ENCODE measurements at places on chromosomes 16 and 17.

DNA sequence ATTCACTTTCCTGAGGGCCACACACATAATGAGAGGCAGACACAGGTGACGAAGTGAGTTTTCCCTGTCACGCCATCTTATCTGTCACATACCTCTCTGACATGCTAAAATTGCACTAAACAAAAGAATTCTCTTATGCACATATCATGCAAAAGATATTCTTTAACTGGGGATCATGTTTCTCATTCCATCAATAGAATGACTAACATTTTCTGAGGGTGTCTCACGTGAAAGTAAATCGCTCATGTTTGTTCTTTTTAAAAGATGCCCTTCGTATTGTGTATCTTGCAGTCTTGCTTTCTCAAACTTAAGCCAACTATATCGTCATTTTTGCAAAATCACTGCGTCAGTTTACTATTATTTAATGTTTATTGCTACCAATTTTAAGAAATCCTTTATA, 306.4 kb downstream of the WWOX start:
- DNase-seq = no peak

DNA sequence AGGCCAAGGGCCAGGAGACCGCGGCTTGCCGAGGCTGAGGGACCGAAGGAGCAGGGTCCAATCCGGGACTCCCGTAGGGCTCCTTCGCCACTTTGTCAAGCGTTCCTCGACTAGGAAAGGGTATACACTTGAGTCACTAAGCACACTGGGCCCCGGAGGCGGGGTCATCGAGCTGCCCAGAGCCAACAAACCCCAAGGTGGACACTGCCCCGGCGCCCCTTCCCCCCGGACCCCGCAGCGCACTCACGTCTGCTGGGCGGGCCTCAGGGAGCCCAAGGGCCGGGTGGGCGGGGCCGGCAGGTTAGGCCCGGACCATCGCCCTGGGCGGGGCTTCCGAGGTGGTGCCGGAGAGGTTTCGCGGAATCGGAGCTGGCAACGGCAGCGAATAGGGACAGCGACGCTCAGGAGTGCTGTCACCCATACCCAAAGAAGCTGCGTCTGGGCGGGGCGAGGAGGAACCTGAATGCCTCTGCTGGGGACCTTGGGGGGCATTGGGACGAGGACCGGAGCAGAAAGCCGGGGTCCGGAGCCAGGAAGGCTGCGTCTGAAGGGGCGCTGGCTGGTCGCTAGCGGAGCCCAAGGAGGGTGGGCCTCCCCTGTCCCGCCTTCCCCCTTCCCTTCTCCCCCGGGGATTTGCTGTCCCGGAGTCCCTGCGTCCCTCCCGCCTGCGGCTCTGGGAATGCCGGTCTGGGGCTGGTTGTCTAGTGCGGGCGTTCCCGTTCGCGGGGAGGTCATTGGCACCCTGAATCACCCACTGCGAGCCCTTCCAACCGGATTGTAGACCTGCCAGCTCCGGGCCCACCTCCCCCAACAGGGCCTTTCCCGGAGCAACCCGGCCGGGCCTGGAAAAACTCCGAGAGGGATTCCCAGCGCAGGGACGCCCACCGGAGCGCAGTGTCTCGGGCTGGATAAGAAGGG, 118.2 kb upstream of the SMURF2 start:
- peak; percentile 21 for DNase-seq

DNA sequence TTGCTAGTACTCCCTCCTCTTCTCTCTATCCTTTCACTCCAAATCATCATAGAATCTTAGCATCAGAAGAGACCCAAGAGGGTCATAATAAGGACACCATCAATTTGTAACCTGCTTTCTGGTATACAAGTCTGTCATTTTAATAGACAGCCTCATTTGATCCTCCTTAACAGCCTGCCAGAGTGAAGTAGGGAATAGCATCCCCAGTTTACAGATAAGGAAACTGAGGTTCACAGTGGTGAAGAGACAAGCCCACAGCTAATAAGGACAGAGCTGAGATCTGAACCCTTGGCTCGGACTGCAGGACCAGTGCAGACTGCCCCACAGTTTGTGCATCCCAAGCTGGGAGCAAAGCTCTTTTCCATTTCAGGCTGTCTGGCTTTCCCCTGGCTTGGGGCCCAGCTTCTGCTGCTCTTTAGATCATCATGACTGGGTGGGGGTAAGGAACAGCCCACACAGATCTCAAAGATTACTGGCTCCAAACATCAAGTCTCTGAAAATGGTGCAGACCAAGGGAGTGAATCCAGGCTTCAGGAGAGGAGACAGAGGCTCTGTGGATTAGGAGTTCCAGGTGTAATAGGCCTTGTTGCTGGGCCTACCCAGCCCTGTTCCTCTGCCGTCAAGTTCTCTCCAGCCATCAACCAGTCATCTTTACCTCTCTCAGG, 10.3 kb upstream of the IGFBP4 start:
- no peak for DNase-seq

DNA sequence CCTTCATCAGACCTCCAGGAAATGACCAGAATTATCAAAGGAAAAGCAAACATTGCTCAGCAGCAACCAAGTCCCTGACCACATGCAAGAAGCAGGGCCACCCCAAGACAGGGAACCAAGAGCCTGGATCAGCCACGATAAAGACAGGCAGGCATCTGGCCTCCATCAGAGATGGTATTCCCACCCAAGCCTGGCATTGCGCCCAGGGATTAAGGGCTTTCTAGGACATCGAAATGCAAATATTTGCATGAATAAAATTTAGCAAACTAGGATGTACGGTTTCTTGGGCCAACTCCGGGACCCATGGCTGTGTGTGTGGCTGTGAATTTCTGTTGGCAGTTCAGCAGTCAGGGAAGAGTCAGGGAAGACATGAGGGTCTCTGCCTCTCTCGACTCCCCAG, 241.4 kb upstream of the DYNLRB2 start:
- no peak for DNase-seq

DNA sequence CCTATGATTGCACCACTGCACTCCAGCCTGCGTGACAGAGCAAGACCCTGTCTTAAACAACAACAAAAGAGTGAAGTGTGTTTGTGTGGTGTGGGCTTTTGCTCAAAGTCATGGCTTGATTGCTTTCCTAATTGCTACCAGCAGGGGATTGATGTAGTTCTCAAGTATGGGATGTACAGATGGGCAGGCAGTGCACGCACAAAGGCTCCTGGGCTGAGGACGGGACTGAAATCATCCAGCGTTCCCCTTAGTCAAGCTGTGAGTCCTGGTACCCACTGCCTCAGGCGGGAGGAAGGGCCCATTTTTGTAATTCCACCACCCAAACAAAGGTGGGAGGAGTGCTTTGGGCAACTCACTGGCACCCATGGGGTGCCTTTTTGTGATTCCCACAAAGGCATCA, 47.3 kb downstream of the GDE1 start:
- no peak for DNase-seq

GRCh38 chr17:39601758-39602532, 5.8 kb downstream of the NEUROD2 start:
- DNase-seq = no peak

GRCh38 chr16:4888428-4889135, 41.3 kb downstream of the UBN1 start:
- DNase-seq = no peak

GRCh38 chr16:17312094-17312710, 158.6 kb downstream of the XYLT1 start:
- DNase-seq = no peak

Data from left kidney (tissue), 8 donors.